ENCODE measurements at places on chromosomes 13 and 19.

- no peak for DNase-seq
Measured at GRCh38 chr13:19663416-19663979, 30.0 kb downstream of the MPHOSPH8 start.

- DNase-seq: no peak
Measured at GRCh38 chr13:67505376-67505775, 275.2 kb upstream of the PCDH9 start.

DNA sequence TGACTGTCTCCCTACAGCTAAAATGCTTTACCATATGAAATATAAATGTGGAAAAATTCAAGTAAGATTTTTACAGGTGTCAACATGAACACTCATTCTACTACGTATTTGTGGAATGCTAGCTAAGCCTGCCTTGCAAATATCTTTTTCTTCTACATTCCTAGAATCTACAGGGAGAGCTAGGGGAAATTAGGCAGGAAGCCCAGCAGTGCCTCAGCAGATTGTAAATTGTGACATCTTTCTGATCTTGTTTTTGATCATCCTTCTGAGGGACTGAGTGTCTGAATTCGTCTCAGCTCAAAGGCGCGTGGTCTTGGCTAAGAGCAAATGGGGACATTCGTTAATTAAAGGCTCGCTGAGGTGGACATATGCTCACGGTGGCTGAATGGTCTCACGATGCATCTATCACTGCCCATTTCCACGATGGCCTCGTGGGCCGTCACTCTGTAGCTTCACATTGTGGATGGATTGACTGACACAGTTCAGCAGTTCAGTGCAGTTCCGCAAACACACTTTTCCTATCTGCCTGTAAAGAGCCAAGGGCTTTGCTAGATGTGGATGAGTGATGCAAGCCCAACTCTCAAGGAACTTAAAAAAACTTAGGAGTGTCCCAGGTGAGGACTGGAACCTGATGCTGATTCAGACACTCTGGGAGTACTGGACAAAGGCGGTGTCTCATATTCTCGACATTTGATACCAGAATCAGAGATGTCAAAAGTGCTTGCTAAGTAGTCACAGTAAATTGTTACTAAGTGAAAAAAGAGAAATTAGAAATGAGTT is 562.5 kb downstream of the EFNB2 start:
- no peak for DNase-seq

- no peak for DNase-seq
Measured at GRCh38 chr19:53812335-53812734, 11.8 kb downstream of the NLRP12 start.

DNA sequence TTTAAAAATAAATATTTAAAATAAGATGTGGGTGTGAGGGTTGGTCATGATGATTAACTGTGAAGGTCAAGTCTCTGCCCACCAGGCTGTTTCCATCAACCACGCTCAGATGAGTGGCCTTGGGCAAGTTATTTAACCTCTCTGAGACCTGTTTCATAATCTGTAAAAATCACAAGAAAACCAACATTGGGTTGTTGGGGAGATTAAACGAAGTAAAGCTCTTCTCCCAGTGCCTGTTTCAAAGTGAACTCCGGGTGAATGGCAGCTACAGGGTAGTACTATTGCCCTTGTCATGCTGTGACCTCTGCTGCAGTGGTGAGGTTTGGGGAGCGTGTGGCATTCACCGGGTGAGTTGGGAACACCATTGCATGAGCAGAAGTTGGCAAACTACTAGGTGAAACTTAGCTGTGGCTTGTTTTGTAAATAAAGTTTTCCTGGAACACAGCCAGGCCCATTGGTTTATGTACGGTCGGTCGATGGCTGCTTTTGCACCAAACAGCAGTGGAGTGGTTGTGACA is 153.2 kb downstream of the USP12 start:
- DNase-seq: no peak

GRCh38 chr13:76512721-76513145 is 373.5 kb downstream of the KCTD12 start:
- DNase-seq: no peak

Data from BE2C (cell line).